ENCODE measurements at places on chromosomes 2 and 18.

GRCh38 chr2:95023222-95023597, 2.3 kb upstream of the MAL start:
- no peak for DNase-seq

DNA sequence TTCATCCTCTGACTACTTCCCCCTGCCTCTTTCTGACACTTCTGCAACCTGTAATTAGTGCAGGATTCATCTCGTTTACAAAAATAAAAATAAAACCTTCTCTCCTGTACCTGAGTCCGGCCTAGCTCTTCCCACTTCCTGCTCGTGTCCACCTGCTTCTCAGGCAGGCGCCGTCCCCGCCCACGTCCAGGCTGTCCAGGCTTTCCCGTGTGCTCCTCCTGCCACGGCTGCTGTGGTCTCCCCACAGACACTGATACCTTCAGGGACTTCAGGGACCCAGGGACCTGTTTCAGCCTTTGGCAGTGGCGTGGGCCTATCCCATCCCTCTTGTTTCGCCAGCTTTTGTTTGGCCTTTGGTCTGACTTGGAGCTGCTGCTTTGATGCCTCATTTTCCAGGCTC, 272.5 kb downstream of the PHLPP1 start:
- no peak for DNase-seq

DNA sequence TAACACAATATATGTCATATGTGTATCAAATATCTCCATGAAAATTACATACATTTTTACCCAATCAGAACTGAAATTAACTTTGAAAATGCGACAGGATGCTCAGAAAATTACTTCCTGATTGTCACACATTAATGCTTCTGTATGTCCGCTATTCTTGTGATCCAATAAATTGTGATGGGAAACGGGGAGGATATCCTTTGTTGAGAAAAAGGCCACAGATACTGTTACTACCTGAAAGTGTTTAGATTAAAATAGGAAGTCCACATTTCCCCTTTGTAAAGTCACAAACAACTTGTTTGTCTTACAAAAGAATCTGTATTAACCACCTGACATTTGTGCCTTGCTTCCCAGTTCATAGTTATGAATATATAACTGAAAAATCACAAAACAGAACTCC, 62.9 kb downstream of the NOL10 start:
- no peak for DNase-seq

DNA sequence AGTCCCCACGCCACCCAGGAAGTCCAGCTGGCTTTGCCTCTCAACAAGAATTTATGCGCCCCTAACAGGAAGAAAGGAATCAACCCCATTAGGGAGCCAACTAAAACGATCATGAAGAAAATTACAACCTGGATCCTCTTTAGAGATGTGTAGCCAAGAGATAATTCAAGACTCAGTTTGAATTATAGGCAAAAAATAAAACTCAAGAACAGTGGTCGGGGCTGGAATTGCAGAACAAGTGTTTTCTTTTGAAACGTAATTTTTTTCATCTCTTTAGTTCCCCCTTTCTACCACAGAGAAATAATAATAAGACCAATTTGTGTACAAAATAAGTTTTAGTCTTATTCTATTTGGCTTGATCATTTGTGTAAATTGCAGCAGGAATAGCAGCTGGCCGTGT, 22.4 kb downstream of the PDCD1 start:
- DNase-seq: no peak

- DNase-seq: no peak
Observed at GRCh38 chr2:19321946-19322345, 36.5 kb downstream of the OSR1 start.

All from AG04450 (cell line).